ENCODE measurements at places on chromosomes 12 and 14.
A peak's percentile ranks its signal among the peaks of the same experiment; 100 is the strongest.

DNA sequence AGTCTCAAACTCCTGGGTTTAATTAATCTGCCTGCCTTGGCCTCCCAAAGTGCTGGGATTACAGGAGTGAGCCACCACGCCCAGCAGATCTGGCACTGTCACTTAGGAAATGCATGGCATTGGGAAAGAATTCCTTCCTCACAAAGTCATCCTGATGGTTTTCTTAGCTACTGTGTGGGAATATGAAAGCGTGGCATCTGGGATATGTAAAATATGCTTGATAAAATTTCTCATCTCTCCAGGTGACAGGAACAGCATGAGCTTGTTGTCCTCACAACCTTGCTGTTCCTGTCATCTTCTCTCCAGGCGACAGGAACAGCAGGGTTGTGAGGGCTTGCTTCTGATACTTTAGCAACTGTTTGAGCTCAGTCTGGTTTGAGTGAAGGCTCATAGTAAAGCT, 16.1 kb upstream of the AICDA start:
- no peak for DNase-seq

DNA sequence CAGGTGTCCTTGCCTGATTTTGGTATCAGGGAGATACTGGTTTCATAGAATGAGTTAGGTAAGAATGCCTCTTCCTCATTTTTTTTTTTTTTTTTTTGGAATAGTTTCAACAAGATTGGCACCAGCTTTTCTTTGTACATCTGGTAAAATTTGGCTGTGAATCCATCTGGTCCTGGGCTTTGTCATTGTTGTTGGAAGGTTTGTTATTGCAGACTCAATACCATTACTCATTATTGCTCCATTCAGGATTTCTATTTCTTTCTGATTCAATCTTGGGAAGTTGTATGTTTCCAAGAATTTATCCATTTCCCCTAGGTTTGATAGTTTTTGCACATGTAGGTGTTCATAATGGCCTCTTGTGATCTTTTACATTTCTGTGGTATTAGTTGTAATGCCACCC, 126.0 kb upstream of the KITLG start:
- DNase-seq, result no peak

DNA sequence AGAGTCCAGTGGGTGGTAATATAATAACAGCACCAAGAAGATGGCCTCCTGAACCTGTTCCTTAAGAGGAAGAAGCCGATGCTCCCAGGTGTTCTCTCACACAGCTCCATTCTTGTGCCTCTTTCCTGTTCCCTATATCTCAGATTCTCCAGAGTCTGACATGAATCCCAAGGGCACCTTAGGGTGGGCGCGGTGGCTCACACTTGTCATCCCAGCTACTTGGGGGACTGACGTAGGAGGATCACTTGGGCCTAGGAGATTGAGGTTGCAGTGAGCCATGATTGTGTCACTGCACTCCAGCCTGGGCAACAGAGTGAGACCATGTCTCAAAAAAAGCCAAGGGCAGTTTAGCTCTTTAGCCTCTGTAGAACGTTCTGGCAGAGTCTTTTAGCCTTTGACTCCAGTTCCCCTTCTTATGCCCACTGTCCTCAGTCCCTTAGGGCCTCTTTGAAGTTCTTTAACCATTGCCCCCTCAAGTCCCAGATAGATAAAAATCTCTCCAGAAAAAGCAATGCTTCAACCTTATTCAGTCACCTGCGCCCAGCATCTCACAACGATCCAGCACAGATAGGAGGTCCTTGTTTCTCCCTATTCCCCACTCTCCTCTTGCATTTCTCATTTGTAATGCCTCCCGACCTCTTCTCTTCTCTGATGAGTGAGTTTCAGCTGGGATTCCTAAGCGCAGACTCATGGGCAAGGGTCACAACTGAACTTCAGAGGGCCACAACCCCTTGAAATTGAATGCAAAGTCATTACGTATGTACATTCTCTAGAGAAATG, 4.7 kb downstream of the CCDC184 start:
- DNase-seq, result no peak

DNA sequence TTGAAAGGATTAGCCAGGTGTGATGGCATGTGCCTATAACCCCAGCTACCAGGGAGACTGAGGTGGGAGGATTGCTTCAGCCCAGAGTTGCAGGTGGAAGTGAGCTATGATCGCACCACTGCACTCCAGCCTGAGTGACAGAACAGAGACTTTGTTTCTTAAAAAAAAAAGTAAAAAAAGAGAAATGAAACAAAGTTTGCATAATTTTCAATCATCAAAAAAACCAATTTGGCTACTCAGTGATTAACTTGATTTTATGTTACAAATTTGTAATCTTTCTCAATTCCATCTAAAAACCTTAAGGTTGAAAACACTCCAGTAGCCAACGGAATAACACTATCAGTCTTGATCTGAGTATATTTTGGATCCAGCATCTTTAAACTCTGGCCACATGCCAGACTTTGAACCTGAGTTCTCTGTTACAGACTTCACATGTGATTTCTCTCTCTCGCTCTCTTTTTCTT, 12.6 kb upstream of the DENND5B start:
- DNase-seq, result no peak

- DNase-seq, result no peak
These were observed 63.5 kb upstream of the MYF6 start for GRCh38 chr12:80643961-80644360.

DNA sequence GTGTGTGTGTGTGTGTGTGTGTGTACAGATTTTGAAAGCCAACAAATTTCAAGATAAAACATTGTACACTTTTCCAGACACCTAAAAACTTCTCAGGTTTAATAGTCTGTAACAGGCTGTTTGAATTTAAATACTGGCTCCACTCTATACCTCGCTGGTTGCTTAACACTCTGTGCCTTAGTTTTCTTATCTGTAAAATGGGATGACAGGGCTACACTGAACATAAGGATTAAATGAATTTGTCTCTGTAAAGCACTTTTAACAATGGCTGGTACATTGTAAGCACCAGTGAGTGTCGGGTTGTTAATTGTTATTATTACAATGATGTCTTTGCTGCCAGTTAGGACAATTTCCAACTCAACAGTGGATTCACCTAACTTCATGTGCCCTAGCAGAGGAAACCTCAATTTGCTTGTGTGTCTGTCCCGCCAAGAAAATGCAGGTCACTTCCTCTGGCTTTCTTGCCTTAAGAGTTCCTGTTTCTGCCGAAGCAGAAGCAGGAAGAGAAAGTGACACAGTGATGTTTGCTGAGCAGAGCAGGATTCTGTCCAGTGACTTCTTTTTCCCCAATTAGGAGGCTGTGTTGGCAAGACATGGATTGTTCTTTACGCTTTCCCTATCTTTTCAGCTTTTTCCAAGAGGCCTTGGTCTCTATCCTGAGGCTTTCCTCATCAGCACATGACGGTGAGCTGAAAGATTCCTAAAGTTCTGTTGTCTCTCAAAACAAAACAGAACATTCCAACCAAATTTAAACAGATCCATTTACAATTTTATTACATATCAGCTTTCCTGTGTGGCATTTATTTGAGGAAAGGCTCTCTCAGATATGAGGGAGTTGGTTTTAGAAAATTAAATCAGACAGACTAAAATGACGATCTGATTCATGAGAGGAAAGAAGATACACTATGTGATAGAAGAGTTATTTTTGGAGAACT, 154.1 kb upstream of the ATP2B1 start:
- DNase-seq, result no peak

GRCh38 chr12:121748218-121748570, 35.6 kb downstream of the TMEM120B start:
- DNase-seq, result no peak

DNA sequence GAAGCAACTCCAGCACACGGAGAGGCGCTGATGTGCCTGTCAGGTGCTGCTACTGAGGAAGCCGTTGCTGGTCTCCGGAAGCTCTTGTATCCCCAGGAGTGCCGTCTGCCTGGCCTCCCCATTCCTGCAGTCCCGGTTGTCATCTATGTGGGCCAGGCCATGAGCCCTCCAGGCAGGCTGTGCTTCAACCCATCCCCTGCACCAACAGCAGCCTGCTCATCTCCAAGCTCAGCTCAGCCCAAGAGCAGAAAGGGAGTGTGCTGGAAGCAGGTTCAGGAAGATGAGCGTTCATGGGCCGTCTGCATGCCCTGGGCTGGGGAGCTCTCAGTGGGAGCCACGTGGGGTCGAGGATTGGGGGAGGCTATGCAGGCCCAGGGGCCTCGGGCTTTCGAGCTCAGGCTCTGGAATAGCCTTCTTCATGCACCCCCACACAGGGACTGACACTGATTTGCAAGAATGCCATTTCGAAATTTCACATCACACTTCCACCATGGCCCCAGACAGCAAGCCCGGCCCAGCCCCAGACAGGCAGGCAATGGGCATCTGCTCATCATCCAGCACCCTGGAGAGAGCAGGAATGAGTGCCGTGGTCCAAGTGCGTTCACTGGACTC, 164.5 kb downstream of the KIF26A start:
- DNase-seq, result no peak

DNA sequence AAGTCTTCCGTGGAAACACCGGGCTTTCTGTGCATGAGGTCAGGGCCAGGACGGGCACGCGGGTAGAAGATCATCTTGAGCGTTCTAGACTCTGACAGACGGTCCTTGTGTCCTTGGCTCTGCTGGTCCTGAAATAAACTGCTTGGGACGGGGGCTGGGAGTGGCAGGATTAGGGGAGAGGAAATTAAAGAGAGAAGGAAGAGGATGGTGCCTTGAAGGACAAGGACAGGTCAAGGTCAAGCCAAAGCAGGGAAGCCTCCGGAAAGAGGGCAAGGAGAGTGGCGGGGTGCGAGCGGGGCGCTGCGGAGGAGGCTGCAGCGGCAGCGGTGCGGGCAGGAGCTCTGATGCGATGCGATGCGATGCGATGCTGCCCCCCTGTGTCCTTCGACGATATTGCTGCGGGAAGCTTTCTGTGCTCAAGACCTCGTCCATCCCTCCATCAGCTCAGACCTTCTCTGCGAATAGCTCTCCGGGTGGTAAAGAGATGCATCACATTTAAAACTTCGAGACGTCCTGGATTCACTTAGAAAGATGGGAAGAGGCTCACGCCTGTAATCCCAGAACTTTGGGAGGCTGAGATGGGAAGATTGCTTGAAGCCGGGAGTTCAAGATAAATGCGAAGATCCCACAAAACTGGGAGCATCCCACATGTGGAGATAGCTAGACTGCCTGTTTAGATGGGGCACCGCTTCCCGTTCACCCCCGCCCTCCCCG, 110.1 kb upstream of the TMEM132D start:
- peak; percentile 68 for DNase-seq

GRCh38 chr12:113040722-113041171, 15.8 kb upstream of the DTX1 start:
- no peak for DNase-seq

GRCh38 chr12:19194963-19195362, 65.4 kb downstream of the PLEKHA5 start:
- DNase-seq, result no peak

DNA sequence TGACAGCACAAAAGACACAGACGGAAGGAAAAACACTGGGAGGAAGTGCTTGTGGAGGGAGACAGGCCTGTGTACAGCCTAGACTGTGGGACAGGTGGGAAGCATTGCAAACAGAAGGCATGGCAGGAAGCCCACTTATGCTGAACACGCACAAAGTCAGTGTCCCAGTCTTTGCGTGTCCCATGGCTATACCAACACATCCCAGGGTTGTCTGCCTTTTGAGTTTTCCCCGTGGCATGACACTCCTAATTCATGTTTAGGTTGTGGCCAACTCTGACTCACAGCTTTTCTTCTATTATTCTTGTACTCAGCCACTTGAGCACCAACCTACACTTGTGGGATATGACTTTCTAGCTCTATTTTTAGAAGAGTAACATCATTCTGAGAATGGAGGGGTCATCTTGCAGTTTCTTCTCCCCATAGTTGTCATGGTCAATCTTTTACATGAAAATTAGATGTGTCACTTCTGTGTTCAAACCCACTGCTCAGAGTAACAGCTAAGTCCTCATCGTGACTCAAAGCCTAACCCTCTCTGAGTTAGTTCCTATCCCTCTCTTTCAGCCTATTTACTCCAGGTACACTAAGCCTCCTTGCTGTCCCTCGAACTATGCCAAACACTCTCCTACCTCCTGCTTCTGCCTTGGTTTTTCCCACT, 27.5 kb upstream of the JPH4 start:
- DNase-seq, result no peak

DNA sequence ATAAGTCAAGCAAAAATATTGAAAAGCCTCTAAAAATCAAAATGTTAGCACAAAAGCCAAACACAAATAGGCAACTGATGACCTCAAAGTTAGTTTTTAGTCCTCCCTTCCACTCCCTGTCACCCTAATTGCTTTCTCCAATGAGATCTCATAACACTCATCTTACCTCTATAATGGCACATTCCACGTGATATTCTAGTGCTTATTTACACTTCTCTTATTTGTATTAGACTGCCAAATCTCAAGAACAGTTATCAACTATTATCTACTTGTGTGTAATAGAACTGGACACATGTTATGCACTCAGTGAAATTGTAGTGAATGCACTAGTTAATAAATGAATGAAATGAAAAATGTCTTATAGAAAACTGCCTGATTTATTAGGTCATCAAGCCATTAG, 55.5 kb upstream of the AVPR1A start:
- no peak for DNase-seq

DNA sequence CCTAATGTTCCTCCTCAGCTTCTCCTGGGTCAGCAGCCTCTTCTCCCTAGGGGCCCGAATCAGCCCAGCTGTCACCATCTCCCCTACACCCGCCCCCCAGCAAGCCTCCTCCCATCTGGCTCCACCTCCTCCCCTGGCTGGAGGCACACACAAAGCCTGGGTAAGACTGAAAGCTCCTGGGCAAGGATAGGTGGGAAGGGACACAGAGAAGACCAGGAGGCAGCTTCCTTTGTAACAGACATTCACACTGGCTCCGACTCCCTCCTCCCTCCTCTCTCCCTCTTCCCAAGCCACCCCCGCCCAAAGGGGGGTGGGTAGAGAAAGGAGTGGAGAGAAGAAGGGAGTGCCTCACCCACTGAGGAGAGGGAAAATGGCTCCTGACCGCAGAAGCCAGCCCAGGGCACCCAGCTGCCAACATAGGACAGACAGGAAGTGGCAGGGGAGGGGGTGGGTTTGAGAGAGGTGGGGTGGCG, 4.0 kb downstream of the CHD4 start:
- no peak for DNase-seq

DNA sequence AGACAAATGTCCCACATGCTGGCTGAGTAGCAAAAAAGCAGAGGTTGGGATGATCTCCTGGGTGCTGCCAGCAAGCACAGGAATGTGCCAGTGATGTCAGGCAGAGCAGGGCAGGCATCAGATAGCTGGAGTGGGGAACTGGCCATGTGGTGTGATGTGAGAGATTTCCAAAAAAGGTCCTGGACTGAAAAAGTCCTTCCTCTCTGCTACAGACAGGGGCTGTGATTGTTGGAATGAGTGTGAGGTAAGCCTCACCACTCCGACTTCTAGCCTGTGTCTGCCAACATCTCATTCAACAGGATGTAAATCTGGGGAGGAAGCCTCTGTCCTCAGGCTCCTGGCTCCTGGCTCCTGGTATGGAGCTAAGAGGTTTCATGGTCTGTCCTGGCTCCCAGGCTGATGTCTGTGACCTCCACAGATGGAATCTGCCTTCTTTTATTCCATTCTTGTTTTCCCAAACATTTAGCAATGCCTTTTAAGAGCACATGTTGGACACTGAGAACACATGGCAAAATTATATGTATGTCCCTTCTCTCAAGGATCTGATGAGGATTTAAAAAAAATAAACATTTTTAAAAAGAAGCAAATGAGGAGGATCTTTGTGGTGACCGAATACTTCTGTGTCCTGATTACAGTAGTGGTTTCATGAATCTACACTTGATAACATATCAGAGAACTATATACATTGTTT, 50.1 kb upstream of the STK38L start:
- DNase-seq, result no peak
